ENCODE measurements at places on chromosomes 16 and 17.

DNA sequence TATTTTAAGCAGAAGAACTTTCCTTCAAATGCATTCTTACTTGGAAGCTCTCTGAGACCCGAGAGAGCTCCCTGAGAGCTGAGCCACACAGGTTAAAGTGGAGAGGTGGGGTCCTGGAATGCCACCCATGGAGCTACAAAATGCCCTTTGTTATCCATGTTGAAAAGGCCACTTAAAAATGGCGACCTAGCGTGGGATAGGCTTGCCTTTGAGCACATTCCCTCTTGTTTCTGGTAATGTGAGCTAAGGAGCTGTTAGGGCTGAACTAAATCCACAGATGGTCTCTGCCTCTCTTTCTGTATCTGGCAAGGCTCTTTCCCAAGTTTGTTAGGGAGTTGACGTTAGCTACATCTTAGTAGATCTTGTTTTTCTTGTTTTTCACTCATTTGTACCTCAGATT is 171.6 kb downstream of the SNX29 start:
- DNase-seq, result no peak

DNA sequence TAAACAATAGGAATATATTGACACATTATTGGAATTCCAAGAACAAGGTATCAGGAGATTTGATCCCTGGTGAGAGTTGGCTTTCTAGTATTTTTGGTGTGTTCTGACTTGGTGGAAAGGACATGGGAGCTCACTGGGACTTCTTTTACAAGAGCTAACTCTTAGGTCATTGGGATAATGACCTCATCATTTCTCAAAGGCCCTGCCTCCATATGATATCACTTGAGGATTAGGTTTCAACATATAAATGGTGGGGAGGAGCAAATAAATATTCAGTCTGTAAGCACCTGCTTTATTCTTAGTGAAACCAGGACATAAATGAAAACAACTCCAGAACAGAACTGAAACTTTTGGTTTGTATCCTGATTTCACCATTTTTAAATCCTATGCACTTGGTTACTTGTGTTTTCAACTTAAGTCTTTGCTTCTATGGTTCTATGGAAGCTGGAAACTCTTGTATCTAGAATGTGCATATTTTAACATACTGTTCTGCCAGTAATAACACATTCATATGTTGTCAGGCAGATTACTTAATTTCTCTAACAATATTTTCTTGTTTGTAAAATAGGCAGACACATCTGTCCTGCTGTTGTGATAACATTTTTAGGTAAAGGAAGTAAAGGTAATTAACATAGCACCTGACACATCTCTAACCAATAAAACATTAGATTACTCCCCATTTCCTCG is 1527.7 kb upstream of the CDH8 start:
- DNase-seq, result no peak

GRCh38 chr16:62156971-62157370 is 120.7 kb upstream of the CDH8 start:
- no peak for DNase-seq

DNA sequence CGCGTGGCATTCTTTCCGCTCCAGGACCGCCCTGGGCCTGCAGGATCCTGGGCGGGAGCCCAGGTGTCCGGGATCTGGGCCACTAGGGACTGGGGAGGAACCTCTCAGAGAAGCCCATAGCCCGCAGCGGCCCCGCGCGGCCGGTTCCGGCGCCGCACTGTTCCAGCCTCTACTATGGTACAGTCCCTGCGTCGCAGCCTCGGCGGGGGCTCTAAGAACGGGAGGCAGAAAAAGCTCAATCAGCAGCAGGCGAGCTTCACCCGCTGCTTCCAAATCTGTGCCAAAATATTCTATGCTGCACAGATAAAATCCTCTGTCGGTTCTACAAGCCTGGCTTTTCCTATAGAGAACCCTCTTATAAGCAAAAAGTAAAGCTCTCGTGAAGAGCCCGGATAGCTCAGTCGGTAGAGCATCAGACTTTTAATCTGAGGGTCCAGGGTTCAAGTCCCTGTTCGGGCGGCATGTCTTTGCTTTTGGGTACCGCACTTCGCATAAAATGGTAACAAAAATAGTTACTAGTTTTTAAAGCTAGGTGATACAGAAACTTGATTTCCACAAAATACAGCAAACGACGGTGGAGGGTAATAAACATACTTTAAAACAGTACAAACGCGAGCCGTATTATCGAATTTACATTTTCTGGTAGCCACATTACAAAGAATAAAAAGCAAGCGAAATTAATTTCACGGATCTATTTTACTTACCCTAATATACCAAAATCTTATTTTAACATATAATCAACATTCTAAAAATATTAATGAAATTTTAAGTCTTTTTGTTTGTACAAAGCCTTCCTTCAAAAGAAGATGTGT is 661 bp upstream of the ALOXE3 start:
- DNase-seq, result peak; percentile 75

GRCh38 chr16:14015033-14015432 is 56.1 kb upstream of the MRTFB start:
- no peak for DNase-seq

GRCh38 chr17:41738077-41738800 is 3.8 kb upstream of the HAP1 start:
- peak; percentile 68 for DNase-seq
